ENCODE measurements at places on chromosomes 13 and 19.
A peak's percentile ranks its signal among the peaks of the same experiment; 100 is the strongest.

DNA sequence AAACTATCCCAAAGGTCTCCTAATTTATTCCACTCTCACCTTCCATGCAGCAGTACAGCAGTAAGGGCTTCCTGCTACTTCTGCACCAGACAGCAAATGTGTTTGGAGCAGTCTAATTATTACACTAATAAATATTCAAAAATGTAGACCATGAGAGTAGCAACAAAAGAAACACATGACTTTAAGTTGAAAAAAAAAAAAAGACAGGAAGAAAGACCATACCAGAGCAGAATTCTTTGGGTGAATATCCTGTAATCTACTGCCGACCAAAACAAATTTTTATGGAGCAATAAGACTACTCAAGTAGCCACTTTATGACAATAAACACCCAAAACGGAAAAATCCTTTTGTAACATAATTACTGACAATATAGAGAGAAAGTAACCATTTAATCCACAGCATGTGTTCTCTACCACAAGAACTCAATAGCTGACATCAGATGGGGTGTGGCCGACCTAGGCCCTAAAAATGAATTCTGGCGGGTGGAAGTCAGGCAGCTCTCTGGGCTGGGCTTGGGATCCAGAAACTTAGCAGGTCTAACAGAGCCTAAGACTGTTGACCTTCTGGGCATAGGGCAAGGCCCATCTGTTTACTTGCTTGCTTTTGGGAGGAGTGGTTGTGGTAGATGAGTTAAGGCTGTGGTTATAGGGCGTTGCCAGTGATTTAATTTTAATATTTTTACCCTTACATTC, 4.6 kb downstream of the KLF12 start:
- DNase-seq, result peak; percentile 46

GRCh38 chr13:97395447-97396136, 38.4 kb upstream of the RAP2A start:
- no peak for DNase-seq

DNA sequence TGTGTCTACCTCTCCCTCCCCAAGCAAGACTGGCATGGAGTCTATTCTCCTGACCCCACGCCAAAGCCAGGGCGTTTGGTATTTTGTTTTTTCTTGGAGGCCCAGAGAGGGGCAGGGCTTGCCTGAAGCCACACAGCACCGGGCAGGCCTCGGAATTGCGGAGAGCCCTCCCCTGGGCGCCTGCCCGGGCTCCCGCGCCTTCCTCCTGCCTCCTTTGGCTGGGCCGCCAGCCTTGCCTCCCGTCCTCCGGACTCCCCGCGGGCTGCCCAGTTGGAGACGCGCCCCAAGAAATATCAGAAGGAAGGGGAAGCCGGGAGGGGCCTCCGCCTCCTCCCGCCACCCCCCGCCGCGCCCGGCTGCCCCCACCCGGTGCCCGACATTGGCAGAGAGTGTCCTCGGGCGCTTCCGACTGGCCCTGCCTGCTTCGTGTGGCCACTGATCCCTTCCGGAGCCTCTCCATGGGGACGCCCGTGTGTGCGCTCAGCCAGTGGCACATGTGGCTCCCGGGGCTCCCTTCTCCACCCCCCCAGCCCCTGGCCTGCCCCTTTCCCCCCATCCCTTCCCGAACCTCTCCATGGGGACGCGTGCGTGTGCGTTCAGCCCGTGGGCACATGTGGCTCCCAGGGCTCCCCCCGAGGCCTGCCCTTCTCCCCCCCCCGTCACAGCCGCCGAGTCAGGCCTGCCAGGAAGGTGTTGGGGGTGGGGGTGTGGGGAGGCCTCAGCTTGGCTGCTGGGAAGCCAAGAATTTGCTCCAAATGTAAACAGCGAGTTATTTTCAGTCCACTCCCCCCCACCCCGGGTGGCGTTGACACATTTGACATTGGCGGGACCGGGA, 37.3 kb downstream of the NFIC start:
- DNase-seq, result no peak

- DNase-seq, result no peak
These were observed 1744.3 kb upstream of the MIR17HG start for GRCh38 chr13:89603187-89603586.

GRCh38 chr19:48444129-48444935, 1.5 kb upstream of the GRWD1 start:
- DNase-seq, result no peak

DNA sequence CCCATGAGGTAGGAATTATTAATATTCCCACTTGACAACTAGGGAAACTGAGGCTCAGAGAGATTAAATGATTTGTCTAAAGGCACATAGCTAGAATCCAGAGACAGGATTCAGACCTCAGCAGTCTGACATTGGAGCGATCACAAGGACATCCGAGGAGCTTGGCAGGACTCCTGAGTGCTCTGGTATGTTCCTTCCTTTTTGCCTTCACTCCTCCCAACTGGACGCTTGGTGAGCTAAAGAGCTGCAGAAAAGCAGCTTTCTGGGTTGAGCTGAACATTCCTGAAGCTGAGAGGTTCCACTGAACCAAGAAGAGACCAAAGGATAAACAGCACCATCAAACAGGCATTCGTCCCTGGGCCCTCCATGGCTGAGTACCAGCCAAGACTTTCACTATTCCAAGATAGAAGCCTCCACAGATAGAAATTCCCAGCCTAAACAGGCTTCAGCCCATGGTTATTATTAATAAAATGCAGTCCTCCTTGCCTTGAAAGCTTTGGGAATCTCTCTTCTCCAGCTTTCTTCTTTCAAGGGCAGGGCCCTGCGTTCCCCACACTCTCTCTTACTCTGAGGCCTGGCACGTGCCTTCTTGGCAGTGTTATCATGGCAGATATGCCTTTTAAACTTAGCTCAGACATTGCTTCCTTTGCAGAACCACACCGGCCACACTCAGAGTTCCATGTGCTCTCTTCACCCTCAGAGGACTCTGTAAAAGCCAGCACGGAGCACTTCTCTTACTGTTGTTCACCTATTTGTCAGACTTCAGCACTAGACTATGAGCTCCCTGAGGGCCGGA, 97.1 kb downstream of the CYSLTR2 start:
- DNase-seq, result no peak

DNA sequence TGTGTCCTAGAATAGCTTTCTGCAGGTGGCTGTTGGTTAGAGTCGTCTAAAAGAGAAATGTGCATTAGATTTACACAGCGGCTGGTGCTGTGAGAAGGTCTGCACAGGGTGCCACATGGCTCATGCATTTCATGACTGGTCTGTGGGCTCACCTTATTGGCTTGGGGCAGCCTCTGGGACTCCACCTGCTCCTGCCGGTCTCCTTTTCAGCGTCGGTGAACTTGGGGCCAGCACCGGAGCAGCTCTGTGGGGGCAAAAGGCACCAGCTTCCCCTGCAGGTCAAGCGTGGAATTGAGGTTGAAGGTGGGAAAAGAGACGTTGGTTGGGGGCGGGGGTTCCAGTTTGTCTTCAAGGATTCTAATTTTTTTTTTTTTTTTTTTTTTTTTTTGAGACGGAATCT, 3.1 kb upstream of the PNMA8C start:
- peak; percentile 48 for DNase-seq

DNA sequence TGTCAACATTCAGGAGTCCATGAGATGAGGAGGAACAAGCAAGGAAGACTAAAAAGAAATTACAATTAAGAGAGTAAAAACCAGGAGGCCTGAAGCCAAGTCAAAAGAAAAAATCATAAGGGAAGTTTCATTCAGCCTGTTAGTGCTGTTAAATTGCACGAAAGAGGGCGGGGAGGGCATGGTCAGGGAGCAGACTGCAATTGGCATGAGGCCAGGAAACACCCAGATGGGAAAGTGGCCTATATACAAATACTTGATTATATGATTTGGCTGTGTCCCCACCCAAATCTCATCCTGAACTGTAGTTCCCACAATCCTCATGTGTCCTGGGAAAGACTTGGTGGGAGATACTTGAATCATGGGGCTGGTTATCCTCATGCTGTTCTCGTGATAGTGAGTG, 43.9 kb downstream of the TNFSF13B start:
- DNase-seq, result no peak

DNA sequence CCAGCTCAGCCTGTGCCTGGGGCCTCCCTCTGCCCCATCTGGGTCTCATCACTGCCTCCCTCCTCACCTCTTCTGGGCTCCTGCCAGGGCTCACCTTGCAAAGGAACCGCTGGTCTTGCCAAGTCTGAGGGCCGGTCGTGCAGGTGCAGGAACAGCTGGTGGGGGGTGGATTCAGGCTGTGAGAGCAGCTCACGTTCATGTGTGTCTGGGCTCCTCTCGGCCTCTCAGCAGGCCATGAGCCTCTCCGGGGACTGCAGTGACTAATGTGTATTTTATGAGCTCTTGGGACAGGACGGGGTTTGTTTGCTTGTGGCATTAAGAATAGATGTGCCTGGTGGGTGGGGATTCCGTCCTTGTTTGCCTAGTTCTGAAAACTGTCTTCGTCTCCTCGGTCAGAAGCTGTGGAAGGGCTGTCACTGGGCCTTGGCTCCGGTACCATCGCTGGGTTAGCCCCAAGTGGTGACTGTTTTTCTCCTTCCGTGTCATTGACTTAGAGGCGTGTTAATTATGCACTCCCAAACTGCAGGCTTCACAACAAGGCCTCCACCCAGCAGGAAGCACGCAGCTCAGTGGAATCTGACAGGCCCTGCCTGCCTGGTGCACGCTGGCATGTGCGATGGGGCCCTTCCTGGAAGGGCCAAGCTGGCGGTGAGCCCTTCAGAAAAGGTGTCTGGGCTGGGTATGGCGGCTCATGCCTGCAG, 77.6 kb downstream of the KDM4B start:
- peak; percentile 60 for DNase-seq

- DNase-seq, result peak; percentile 72
These were observed 11.0 kb downstream of the TSHZ3 start for GRCh38 chr19:31338069-31338776.

- DNase-seq, result no peak
These were observed 158.9 kb downstream of the CACNA1A start for GRCh38 chr19:13347367-13347766.

- DNase-seq, result no peak
These were observed 1090.0 kb downstream of the SLITRK5 start for GRCh38 chr13:88761145-88761544.

DNA sequence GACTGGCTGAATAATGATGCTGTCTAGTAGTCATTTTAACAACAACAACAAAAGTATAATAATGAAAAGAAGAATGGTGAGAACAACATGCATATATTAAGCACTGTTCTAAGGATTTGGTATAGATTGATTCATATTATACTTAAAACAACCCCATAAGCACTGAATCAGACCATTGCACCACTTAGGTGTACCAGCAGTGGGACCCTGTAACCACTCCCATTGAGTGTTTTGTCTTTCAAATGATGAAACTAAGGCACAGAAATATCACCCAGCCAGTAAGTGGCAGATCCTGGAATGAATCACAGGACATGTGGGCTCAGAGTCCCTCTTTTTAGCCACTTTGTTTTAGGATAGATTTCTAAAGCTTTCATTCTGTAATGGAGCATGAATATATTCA, 14.9 kb upstream of the TNFSF11 start:
- DNase-seq, result no peak

DNA sequence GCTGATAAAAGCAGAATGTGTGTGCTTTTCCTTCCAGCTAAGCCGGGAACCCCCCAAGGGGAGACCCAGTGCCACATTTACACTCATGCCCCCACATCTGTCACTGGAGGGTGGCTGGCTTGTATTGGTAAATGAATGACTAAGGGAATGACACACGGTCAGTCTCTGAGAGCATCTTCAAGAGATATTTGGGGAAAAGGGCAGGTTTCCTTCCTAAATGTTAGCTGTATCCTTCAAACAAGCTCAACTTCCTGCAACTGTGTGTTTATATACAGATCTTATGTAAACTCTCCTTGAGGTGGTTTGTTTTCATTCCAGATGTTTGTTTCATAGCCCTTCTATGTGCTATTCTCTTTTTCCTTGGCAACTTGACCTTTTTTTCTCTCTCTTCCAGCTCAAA, 192.6 kb downstream of the COL4A1 start:
- DNase-seq, result no peak

- no peak for DNase-seq
These were observed 4.2 kb downstream of the LIPE start for GRCh38 chr19:42422901-42423461.

GRCh38 chr13:88887045-88887662, 1216.0 kb downstream of the SLITRK5 start:
- no peak for DNase-seq

DNA sequence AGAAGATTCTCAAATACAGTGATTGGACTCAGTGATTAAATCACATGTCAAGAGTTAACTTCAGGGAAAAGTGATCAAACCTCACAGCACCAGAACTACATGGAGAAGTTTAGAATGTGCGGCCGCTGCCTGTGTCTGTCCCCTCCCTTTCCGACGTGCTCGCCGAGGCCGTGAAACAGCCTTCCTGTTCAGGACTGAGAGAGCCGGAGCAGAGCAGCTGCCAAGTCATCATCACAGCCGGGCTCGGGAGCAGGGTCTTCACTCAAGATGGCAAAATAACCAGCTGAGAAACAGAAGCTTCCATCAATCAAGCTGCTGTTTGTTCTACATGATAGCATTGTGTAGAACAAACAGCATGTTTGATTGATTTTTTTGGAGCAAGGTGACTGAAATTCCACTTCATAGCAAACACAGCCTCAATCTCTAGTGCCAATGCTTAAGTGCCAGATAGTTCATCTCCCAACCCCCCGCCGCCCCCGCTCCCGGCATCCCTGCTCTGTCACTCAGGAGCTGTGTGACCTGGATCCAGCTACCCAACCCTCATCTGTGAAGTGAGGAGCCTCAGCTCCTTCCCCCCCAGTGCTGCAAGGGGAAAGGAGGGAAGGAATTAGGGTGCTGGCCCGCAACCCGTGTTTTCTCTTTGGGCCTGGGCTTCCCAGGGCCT, 70.6 kb downstream of the HSPH1 start:
- no peak for DNase-seq

DNA sequence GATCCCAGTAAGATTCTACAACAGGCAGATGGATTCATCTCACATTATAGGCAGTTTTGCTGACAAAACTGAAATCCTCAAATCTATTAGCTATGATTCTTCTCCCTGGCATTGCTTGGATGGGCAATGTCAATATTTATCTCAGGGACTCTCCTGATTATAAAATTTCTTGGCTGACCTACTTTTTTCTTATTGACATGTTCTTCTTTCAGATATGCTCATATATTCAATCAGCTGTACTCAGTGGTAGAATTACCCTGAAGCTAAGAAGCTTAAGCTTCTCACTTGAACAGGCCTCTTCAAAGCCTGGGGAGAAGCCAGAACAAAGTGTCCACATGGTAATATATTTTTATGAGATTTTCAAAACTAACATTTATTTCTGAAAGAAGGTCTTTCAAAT, 513.6 kb downstream of the PCDH9 start:
- DNase-seq, result no peak

- no peak for DNase-seq
These were observed 44.5 kb downstream of the RFX2 start for GRCh38 chr19:6065685-6066374.

- DNase-seq, result peak; percentile 63
These were observed 12.0 kb upstream of the NUMBL start for GRCh38 chr19:40702337-40703012.

- no peak for DNase-seq
These were observed 141.6 kb upstream of the ARGLU1 start for GRCh38 chr13:106709522-106709921.

Data from HEK293T (cell line).